Myocyte (in vitro differentiated cells): ENCODE measurements at places on chromosomes 5 and 9. TPM values are rescaled to one million over a fixed set of nuclear protein-coding genes. Genes with fewer than 3 reads are reported as not detected.

AFF4 gene
- 87.9 and 98.6 TPM in 2 replicates for total RNA-seq

EPB41L4B gene
- 0.10 and 0.70 TPM in 2 replicates for total RNA-seq

TRIP13 gene
- 3.5 and 4.5 TPM in 2 replicates for total RNA-seq

DNA sequence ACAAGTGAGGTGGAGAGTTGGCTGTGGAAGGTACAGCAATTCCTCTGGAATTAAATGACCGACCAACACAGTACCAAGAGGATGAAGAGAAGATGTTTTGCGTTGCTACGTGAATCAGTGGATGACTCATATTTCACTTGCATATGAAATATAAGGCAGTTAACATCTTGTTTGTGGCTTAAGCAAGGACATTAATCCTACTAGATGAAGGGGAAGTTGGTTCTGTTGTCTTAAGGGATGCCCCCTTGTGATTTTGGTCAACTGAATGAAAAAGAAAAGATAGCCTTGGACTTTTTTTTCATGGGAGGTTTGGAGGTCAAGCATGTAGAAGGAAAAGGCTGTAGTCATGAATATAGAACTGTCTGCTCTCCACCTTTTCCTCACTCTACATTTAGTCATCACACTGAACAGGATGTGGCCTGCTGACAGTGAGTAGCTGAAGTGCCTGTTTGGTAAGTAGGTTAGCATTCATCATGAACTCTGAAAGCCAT, 33.9 kb downstream of the VLDLR start:
- peak; percentile 46 for DNase-seq

- DNase-seq = no peak
These were observed 175.4 kb downstream of the SLIT3 start for GRCh38 chr5:169125571-169125970.

GRCh38 chr5:84354101-84354500, 30.6 kb downstream of the EDIL3 start:
- DNase-seq = no peak

GRCh38 chr5:146703499-146703898, 175.1 kb downstream of the PPP2R2B start:
- DNase-seq = no peak

GRCh38 chr5:307794-308579, 13.5 kb upstream of the AHRR start:
- no peak for DNase-seq

DNA sequence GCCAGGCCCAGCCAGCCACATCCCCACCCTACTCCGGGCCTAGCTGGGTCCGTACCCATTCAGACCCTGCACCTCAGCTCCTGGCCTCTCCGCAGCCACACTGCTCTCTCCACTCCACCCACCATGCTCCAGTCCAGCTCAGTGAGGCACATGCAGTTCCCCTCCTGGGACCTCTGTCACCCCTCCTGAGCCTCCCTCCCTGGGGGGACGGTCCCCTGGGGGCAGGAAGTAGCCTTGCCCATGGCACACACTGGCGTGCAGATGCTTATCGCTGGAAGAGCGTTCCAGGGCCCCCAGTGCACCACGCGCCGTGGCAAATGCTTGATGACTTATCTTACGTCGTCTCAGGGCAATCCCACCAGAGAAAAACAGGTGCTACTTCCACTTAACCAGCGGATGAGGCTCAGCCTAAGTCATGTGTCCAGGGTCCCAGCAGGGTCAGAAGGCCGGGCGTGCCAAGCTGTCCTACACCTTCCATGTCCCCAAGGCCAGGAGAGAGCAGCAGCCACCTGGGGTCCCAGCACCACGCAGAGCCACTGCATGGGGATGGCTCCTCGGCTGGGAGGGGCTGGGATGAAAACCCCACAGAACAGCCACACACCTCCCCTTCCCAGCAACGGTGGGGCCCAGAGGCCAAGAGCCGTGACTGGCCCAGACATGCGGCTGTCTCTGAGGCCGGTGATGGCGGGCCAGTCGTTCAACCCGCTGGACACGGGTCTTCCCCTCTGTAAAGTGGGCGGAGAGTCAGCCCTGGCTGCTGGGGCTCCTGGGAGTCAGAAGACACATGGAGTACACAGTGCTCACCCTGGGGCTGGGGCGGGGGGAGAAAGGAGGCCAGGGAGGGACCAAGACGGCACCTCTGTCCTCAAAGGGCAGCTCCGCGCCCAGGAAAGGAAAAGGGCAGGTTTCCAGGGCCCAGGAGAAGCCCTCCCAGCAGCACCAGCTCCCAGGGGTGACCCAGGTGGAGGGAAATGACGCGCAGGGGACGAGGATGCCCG, 2.6 kb upstream of the CCDC187 start:
- peak; percentile 54 for DNase-seq

- no peak for DNase-seq
These were observed 322.5 kb downstream of the NFIB start for GRCh38 chr9:13991395-13991794.

- no peak for DNase-seq
These were observed 123.5 kb downstream of the TARS1 start for GRCh38 chr5:33563983-33564908.

DNA sequence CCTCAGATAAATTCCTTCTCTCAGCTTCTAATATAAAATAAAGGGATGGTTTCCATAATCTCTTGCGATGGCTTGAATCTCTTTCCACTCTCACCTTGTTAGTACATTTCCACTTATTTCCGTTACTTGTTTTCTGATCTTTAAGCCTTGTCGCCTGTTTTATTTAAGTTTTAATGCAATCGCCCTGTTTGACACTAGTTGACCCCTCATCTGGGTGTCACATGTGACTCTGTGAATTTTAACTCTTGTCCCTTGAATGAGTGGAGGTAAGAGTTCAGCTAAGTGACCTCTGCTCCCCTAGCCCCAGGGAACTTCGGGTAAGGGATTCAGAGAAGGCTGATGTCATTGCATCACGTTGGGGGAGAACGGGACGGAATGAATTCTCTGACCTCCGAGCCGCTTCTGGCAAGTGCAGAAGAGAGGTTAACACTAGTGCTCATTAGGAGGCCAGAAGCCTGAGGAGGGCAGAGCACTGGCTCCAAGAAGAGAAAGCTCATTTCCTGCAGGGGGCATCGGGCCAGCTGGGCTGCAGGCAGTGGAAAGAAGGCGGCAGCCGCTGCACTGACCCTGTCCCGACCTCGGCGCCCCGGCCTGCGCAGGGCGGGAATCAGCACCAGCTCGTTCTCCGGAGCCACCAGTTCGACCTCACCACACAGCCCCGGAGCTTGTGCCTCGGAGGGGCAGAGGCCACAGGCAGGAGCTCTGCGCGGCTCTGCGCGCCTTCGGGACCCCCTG, 569 bp downstream of the HINT2 start:
- DNase-seq = peak; percentile 81

DNA sequence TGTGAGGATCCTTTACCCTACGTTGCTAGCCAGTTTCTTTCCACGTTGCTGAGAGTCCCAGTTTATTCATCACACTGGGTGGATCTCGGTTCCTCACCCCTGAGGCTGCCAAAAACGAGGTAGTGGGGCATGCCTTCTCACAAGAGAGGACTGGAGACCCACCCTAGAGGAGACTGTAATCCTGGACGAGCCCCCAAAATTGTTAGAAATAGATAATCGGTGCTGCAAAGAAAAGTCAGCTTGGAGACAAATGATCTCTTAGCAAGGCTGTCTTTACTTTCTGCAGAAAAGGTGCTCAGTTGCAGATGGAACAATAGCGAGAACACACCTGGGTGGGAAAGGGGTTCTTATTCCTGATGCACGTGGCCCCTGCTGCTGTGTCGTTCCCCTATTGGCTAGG, 101.8 kb downstream of the TMEM167A start:
- DNase-seq = no peak

DNA sequence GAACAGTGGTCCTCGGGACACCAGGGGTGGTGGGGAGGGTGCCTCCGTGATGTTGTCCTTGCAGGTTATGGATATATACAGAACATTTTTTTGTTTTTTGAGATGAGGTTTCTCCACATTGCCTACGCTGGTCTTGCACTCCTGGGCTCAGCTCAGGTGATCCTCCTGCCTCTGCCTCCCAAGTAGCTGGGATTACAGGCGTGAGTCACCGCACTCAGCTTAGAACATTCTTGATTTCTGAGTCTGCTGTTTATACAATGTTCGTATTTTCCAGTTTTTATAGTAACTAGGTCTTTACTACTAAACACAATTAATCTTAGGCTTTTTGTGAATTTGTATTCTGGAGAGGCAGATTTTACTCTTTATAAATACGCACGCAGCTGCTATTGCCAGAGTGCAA, 6.0 kb downstream of the PMPCA start:
- no peak for DNase-seq

GRCh38 chr5:123786411-123786810, 274.4 kb downstream of the CSNK1G3 start:
- DNase-seq = no peak

DNA sequence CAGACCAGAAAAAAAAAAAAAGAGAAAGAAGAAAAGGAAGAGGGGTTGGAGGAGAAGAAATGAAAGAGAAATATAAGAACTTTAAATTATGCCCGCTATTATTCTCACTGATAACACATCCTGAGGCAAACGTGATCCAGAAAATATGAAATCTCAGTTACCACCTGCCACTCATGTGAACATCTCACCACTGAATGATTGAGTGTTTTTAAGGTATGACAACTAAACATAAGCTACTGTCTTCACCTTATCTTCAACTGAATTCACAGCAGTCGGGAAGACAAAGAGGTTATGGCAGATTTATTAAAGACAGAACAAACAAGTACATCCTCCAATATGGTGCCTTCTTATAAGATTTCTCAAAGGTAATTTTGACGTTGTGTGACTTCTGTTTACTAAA, 327.9 kb downstream of the TMEM161B start:
- no peak for DNase-seq

GRCh38 chr5:164148292-164148691, 642.9 kb downstream of the MAT2B start:
- no peak for DNase-seq

DNA sequence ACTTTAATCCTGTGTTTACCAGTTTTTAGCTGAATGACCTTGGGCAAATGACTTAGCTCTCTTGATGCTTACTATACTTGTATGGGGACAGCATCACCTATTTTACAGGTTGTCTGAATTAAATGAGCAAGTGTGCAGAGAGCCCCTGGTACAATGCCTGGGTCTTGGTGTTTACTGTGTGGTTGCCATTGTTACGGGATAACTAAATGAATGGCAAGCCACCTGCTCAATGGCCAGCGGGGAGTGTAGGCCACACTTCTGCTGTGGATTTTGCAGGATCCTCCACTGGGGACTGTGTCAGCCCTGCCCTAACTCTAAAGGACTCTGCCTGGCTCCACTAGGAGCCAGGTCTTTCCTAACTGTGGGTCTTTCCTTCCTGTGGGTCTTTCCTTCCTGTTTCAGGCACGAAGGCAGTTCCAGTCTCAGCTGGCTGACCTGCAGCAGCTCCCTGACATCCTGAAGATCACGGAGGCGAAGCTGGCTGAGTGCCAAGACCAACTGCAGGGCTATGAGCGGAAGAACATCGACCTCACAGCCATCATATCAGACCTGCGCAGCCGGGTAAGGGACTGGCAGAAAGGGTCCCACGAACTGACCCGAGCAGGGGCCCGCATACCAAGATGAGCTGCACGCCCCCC, 10.3 kb upstream of the GLE1 start:
- DNase-seq = no peak
